ENCODE measurements at places on chromosomes 2 and 18. TPM values are rescaled to one million over a fixed set of nuclear protein-coding genes. Genes with fewer than 3 reads are reported as not detected.
A peak's percentile ranks its signal among the peaks of the same experiment; 100 is the strongest.

GRCh38 chr2:231883468-231883881 is 42.7 kb downstream of the NPPC start:
- no peak overlapping the region for H3K27ac ChIP-seq
- no peak for DNase-seq
- H3K27me3 ChIP-seq, result no peaks in the 10 kb centered on the region

GRCh38 chr18:70998490-70998889 is 709.6 kb downstream of the SOCS6 start:
- no peak overlapping the region for H3K4me3 ChIP-seq
- no peak overlapping the region for H3K27ac ChIP-seq
- no peaks in the 10 kb centered on the region for H3K36me3 ChIP-seq
- DNase-seq, result no peak
- no peaks in the 10 kb centered on the region for H3K27me3 ChIP-seq

- no peaks in the 10 kb centered on the region for H3K27me3 ChIP-seq
- peaks cover 4% of the 10 kb centered on the region for H3K36me3 ChIP-seq
- no peak overlapping the region for H3K4me3 ChIP-seq
Measured at GRCh38 chr2:152740743-152741328, 22.4 kb downstream of the ARL6IP6 start.

- no peak overlapping the region for H3K27ac ChIP-seq
- no peaks in the 10 kb centered on the region for H3K36me3 ChIP-seq
- no peaks in the 10 kb centered on the region for H3K4me1 ChIP-seq
- no peak overlapping the region for H3K4me3 ChIP-seq
- H3K27me3 ChIP-seq, result no peaks in the 10 kb centered on the region
Measured at GRCh38 chr2:62817995-62818713, 112.6 kb downstream of the EHBP1 start.

DNA sequence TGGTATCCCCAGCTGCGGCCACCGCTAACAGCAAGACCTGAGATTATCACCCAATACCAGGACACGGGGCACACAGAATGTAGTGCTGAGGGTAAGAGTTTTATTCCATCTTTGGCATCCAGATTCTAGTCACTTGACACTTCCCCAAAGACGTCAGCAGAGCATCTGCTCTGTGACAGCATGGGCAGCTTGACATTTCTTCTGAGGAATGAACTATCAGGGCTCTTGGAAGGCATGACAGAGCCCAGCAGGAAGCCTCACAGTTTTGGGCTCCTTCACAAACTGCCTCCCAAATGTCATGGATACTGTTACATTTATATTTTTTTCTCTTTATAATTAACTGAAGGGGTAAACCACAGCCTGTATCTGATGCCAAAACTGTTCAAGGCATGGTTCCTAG is 1010.7 kb downstream of the TDRD15 start:
- DNase-seq, result no peak
- H3K36me3 ChIP-seq, result no peaks in the 10 kb centered on the region
- H3K27me3 ChIP-seq, result no peaks in the 10 kb centered on the region
- no peak overlapping the region for H3K4me3 ChIP-seq
- H3K4me1 ChIP-seq, result no peaks in the 10 kb centered on the region

DNA sequence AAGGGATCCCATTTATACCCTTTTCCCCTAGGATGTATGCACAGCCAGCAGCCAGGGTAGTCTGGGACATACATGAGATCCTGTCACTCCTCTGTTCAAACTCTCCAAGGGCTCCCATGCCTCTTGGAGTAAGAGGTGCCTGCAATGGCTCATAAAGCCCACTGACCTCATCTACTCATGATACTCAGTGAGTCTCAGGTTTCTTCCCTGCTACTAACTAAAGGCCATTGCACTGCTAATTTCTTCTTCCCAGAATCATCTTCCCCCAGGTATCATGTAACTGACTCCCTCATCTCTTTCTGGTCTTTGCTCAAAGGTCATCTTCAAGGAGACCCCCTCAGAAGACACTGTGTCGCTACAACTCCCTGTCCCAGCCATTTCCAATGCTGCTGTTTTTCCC is 68.2 kb downstream of the CCBE1 start:
- no peaks in the 10 kb centered on the region for H3K27me3 ChIP-seq
- no peak for DNase-seq
- H3K4me1 ChIP-seq, result peaks cover 2% of the 10 kb centered on the region
- H3K27ac ChIP-seq, result no peak overlapping the region
- H3K36me3 ChIP-seq, result no peaks in the 10 kb centered on the region

DNA sequence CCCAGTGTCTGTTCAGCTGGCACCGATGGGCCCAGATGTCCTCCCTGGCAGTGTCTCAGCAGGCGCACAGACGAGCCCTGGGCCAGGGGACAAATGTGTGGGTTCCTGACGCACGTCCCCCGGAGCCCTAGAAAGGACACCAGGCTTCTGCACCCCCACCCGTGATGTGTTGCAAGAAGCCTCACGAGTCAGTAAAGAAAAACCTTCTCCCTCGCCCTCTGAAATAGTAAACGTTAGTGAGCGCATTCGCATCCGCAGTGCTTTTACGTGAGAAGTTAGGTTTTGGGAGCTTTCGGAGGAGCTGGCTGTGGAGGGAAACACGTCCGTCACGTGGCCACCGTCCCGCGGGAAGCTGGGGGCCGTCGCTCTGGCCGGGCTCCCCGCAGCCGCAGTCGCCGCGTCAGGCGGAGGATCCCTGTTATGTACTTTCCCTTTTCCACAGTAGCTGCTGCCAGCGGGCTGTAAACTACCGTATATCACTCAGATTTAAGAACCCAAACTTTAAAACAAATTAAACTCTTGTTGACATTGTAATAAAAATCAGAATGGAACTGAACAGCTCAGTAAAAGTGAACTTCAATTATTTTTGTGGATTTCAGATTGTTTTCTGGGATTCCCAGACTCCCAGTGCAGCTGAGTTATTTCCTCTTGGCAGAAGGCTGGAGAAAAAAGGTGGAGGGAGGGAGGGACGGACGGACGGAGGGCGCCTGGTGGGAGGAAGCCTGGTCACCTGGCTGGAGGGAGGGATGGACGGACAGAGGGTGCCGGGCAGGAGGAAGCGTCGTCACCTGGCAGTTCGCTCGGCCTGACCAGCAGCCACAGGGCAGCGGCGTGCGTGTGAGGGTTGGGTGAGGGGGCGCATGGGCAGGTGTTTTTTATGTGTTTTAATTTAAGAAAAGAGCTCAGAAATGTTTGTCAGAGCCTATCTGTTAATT is 112.1 kb downstream of the NFATC1 start:
- peak overlapping the region; percentile 77 for H3K4me3 ChIP-seq
- peaks cover 12% of the 10 kb centered on the region for H3K4me1 ChIP-seq
- DNase-seq, result no peak

GAREM2 gene
- total RNA-seq, result 2.3 TPM

DNA sequence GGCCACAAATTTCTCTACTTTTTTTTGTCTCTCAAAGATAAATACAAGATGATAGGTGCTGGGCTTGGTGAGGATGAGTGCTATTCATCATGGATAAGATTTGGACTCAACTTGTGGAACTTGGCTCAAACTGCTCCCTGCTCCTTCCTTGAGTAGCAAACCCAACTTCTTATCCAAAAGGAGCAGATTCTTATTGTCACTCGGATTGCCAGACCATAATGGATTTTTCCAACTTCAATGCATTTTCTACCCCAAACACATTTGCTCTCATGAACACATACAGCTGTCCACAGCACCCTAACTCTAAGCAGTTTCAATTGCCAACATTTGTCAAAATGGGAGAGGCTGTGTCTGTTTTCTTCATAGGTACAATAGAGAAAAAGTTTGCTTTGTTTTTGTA is 99.5 kb upstream of the APCDD1 start:
- no peaks in the 10 kb centered on the region for H3K36me3 ChIP-seq
- H3K4me1 ChIP-seq, result peaks cover 18% of the 10 kb centered on the region
- DNase-seq, result no peak
- no peak overlapping the region for H3K4me3 ChIP-seq
- no peak overlapping the region for H3K27ac ChIP-seq
- no peaks in the 10 kb centered on the region for H3K27me3 ChIP-seq

Measured in thoracic aorta (tissue), 2 donors.